ENCODE measurements at places on chromosomes 3 and 15. TPM values are rescaled to one million over a fixed set of nuclear protein-coding genes. Genes with fewer than 3 reads are reported as not detected.

Gene PARP9
- total RNA-seq: 9.8 TPM

Gene DUOX1
- not detected for total RNA-seq

Gene EXD1
- not detected for total RNA-seq

Gene TAGLN3
- 1.0 TPM for total RNA-seq

Gene CTXN2
- total RNA-seq: not detected

Gene SAMD7
- not detected for total RNA-seq

Gene GOLGA6L10
- under 0.01 TPM for total RNA-seq

Gene PCSK6
- total RNA-seq: not detected

Gene ZNF660
- 1.5 TPM for total RNA-seq

Gene FGF7
- total RNA-seq: 9.2 TPM

Gene CLDN18
- total RNA-seq: not detected

Gene PTH1R
- 0.34 TPM for total RNA-seq

Gene DPPA4
- 1.2 TPM for total RNA-seq

Gene SPATA12
- total RNA-seq: under 0.01 TPM

Gene SLC28A2
- total RNA-seq: not detected

Gene CFAP92
- not detected for total RNA-seq

Gene SEC61A1
- total RNA-seq: 265 TPM

Measured in bronchus fibroblast of lung (primary cell).